Activated T-cell treated with anti-CD3 and anti-CD28 coated beads, Interleukin-2, amount 50 U/mL, for 72 hours (primary cell): ENCODE measurements at places on chromosomes 1 and 21.

- peak; percentile 88 for DNase-seq
These were observed 1.8 kb downstream of the COL9A2 start for GRCh38 chr1:40315239-40315794.

DNA sequence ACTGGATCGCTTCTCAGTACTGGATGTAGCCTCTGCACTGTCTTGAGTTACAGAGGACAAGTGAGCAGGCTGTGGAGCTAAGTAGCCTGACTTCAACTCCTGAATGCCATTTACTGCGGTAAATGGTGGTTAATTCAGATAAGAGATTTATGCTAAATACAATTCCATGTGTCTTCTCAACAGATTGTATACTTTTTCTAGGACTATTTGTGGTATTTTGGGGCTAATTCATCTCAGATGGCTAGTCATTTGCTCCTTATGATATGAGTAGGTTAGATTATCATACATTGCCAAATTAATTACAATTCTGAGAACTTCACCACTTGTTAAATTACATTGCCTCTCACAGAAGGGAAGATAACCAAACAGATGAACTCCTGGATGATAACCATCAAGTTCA lies 90.5 kb downstream of the NTNG1 start:
- no peak for DNase-seq

DNA sequence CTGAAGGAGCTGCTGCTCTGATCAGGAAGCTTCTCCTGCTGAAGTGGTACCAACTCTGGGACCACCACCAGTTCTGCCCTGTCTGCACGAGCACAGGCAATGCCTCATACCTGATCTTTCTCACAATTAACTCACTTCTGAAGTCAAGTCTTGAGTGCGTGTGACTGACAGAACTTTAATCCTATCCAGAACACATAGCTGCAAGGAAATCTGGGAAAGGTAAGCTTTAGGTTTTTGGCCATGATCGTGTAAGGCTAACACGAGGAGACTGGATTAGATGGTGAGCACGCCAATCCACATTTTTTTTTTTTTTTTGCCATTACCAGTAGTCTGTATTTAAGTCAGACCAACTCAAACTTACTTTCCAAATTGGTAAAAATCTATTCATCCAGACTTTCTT lies 101.3 kb downstream of the GIPC2 start:
- no peak for DNase-seq

- DNase-seq = no peak
These were observed 11.3 kb downstream of the NFIA start for GRCh38 chr1:61093525-61094137.

DNA sequence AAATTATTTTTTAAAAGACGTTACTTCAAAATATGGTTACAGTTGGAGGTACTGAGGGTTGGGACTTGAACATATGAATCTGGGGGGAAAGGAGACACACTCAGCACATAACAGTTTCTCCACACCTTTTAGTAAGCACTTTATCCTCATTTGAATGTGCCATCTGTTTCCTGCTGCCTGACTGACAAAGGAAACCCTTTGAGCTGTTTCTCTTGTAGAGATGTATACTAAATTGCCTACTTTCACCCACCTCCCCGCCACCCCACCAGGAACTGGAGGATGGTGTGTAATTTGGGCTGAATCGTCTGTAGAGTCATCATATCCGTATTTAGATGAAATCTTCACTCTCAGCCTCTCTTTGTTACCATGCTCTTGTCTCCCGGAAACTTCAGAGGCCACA lies 108.1 kb downstream of the KAZN start:
- no peak for DNase-seq

DNA sequence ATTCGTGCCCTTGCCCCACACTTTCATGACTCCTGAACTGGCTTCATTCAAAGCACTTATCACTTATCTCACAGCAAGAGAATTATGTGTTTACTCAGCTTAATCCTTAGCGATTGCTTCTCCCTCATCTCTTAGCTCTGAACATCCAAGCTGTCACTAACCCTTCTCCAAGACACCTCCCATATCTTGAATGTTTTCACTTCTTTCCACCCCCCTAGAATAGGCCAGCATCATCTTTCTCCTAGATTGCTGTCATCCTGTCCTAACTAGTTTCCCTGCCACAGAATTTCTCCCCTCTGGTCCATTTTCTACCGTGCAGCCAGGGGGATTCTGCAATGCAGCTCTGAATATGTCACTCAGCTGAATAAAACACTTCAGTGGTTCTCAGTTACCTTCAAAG lies 68.6 kb upstream of the SPATA6 start:
- DNase-seq = no peak

GRCh38 chr1:232687728-232688127 lies 57.8 kb upstream of the SIPA1L2 start:
- DNase-seq = no peak

- DNase-seq = no peak
These were observed 206.8 kb downstream of the SLC45A1 start for GRCh38 chr1:8524627-8525157.

- DNase-seq = no peak
These were observed 6.6 kb downstream of the SNX27 start for GRCh38 chr1:151618470-151618869.

GRCh38 chr1:107572674-107573211 lies 392.2 kb downstream of the VAV3 start:
- DNase-seq = no peak

DNA sequence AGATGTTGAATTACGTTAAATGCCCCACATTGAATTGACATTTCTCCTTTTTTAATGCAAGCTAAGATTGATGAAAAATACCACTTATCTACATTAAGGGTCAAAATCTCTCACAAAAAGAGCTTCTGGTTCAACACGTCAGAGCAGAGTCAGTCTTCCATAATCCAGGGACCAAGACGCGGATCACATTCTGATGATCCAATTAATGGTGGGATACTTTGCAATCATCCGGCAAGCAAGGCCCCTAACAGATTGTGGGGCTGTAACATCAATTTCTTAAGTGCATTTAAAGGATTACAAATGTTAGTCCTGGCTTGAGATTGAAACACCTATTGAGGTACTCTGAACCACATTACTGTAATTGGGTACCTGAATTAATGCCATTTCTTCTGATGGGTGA lies 120.2 kb upstream of the ESRRG start:
- no peak for DNase-seq
